ENCODE measurements at places on chromosomes 4 and X.

DNA sequence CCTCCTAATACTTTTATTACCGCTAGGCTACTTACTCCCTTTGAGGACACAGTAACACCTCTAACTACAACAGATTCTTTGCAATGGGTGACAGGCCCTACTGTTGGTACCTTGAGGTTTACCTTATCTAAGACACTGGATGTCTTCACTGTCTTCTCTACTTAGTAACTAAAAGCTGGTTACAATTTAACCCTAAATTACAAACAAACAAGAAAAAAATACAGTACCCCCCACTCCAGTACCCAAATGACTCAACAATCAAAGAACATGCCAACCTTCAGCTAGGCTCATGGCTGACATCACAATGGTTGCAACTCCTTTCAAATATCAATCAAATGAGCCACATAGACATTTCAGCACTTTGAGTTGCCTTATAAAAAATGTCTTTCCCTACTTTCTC lies 198.0 kb downstream of the GUCY2F start:
- no peak for DNase-seq

GRCh38 chr4:76628251-76628650 lies 193.2 kb downstream of the SHROOM3 start:
- DNase-seq = no peak

- DNase-seq = no peak
These were observed 76.1 kb downstream of the FBXO8 start for GRCh38 chr4:174207367-174207766.

DNA sequence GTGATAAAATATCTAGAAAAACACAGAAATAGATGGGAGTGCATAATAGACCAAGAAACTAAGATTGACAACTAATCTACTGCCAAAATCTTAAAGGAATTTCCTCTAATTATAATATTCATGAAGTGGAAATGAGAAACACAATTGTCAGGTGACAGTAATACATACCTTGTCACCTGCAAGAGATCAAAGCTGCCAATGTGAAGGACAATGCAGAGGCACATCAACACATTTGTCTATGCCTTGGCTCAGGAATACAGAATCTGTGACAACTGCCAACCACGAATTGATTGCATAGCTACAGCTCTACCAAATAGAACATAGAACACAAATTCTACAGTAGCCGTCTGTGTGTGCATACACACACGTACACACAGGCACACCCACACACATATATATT lies 295.7 kb downstream of the PPARGC1A start:
- no peak for DNase-seq

- no peak for DNase-seq
These were observed 305.4 kb upstream of the NDST4 start for GRCh38 chr4:115418635-115419396.

DNA sequence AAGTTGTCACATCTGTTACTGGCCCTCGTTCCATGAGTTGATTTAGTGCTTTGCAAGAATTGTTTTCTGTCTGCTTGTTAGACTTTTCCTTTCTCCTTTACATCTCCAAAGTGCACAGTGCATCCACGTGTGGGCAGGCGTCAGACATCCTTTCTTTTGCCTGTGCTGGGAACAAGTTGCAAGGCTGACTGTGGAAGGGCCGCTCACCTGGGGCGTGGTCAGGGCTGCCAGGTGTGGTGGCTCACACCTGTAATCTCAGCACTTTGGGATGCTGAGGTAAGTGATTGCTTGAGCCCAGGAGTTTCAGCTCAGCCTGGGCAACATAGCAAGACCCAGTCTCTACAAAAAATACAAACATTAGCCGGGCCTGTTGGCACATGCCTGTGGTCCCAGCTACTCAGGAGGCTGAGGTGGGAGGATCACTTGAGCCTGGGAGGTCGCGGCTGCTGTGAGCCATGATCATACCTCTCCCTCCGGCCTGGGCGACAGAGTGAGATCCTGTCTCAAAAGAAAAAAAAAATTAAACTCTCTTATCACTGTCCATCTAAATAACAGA lies 46.2 kb downstream of the RGS12 start:
- no peak for DNase-seq

GRCh38 chr4:168273838-168274237 lies 44.7 kb downstream of the DDX60 start:
- DNase-seq = no peak

- DNase-seq = peak; percentile 16
These were observed 11.9 kb upstream of the NDUFC1 start for GRCh38 chr4:139314047-139314800.

GRCh38 chr4:55407119-55407518 lies 11.4 kb downstream of the TMEM165 start:
- no peak for DNase-seq

DNA sequence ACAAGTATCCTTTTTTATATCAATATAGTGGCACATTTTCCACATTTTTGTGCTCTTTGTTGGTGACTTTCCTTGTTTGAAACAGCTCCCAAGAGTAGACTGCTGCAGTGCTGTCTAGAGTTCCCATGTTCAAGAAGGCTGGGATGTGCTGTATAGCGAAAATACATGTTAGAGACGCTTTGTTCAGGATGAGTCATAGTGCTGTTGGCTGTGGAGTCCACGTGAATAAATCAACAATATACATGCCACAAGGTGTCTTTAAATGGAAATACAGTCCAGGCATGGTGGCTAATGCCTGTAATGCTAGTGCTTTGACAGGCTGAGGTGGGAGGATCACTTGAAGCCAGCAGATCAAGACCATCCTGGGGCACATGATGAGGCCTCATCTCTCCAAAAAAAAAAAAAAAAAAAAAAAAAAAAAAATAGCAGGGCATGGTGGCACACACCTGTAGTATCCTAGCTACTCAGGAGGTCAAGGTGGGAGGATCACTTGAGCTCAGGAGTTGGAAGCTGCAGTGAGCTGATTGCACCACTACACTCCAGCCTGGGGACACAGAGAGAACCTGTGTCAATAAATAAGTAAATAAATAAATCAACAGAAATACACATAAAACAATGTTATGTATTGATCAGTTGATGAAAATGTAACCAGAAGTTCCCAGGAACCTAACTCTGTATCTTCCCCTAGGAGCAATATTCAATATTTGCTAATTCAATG lies 256.8 kb upstream of the STS start:
- no peak for DNase-seq

- DNase-seq = no peak
These were observed 477 bp downstream of the KLHL13 start for GRCh38 chrX:118115953-118116712.

DNA sequence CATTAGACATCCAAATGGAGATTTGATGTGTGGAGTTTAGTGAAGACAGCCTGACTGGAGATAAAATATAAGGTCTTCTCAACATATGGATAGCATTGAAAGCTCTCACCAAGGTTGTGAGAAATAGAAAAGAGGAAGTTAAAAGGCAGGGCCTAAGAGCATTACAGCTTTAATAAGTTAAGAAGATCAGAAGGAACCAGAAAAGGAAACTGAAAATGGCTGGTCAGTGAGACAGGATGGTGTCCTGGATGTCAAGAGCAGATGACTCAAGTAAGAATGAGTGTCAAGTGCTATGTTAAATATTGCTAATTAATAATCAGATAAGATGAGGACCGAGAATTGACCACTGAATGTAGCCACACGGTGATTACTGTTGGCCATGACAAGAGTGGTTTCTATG lies 642.9 kb downstream of the STPG2 start:
- DNase-seq = no peak

DNA sequence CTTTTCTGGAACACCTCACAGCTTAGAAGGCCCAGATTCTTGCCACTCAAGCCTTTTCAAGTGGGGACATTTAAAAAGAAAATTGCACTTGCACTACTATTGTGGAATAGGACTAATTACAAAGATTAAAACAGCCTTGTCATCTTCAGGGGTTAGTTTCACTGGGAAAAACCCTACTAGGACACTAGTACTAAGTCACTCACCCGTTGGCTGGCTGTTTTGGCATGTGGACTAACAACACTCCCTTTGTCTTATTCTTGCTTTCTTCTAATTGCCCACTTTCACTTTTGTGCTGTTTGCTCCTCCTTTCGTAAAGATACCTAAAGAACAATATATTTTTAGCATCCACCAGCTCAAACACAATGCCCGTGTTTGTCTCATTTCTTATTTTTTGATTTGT lies 200.9 kb upstream of the MID1 start:
- DNase-seq = no peak

- DNase-seq = no peak
These were observed 59.8 kb upstream of the RPL34 start for GRCh38 chr4:108560616-108561015.

DNA sequence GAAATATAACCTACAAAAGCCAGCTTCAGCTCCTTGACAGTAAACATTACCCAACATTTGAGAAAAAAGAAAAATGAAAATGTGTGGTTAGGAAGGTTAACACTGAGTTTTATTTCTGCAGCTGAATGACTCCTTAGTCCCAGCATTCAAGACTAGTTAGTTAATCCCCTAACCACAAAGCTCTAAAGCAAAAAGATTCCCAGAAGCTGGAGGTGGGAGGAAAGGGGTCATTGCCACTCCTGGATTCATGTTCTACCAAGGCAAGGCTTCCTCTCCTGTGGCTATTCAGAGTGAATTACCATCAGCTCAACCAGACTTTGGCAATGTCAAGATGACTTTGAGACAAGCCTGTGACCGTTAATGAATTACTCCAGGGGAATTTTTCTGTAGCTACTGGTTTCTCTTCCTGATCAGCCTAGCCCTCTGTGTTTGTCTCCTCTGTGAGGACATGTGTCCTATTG lies 63.6 kb downstream of the HADH start:
- DNase-seq = no peak

GRCh38 chr4:119971431-119972084 lies 95.1 kb downstream of the MAD2L1 start:
- no peak for DNase-seq

GRCh38 chr4:61451935-61452334 lies 251.8 kb downstream of the ADGRL3 start:
- DNase-seq = no peak

- no peak for DNase-seq
These were observed 36.7 kb downstream of the FOXR2 start for GRCh38 chrX:55659931-55660330.

DNA sequence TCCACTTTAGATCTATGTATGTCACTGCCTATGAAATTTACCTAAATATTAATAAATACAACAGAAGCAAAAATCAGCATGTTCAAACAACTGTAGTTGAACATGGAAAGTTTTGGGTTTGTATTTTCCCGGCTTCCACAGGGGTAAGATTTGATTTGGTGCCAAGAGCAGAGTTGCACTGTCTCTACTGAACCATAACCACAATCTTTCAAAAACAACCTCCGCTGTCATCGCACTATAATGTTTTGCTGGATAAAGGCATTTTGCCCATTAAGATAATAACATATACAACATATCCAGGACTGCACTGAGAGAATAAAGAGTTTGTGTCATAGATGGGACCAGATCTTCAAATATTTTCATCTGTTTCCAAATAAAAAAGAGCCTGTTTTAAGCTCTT lies 94.9 kb downstream of the TENM3 start:
- DNase-seq = no peak

- no peak for DNase-seq
These were observed 51.5 kb upstream of the FAM241A start for GRCh38 chr4:112093636-112094202.

DNA sequence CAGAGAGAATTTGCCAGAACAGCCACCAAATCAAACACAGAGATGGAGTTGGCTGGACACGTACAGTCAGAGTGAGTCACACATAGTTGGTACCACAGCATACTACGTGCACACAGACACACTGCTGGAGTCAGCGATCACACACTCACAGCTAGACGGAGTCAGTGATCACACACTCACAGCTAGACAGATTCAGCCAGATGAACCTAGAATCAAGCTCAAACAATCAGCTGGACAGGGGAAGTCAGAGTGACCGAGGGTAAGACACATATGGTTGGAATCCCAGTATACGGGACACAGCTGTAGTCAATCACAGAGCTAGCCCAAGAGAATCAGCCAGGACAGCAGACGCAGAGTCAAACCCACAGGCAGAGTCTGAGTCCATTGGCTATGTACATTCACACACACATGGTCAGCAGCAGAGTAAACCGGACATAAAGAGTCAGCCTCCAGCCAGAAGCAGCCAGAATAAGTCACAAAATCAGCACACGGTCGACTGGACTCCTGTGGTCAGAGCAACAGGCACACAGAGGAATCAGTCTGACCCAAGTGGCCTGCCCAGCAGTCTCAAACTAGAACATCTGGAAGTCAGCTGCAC lies 4.6 kb downstream of the SLC38A5 start:
- no peak for DNase-seq

- DNase-seq = no peak
These were observed 187.1 kb upstream of the ARX start for GRCh38 chrX:25202827-25203226.

DNA sequence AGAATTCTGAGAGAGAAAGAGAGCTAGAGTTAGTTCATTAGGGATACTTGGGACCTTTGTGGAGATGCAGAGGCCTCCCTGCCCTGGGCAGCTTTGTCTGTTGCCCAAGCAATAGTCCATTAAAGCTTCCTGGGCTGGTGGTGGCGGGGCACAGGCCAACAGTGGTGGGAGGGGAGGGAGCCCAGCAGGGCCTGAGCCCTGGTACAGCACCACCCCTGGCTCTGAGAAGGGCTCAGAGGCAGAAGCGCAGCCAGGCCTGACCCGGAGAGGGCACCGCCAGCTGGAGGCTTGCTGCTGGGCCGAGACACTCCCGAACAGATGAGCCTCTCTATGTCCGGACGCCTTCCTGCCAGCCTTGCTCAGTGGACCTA lies 65.3 kb downstream of the EFNB1 start:
- no peak for DNase-seq

DNA sequence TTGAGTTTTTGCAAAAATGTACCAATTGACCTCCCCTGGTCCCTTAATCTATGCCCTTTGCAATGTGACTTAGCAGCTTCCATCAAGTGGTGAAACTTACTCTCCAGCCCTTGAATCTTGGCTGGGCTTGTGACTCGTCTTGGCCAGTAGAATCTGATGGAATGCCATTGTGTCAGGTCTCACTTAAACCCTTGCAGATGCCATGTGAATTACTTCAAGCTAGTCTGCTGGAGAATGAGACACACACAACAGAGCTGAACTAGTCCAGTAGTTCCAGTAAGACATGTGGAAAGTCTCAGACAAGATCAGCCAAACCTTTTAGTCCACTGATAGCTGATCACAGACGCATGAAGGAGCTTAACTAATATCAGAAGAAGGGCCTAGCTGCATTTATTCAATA lies 567.8 kb upstream of the CPEB2 start:
- DNase-seq = no peak

- DNase-seq = no peak
These were observed 505.4 kb upstream of the AGA start for GRCh38 chr4:177947607-177948006.

DNA sequence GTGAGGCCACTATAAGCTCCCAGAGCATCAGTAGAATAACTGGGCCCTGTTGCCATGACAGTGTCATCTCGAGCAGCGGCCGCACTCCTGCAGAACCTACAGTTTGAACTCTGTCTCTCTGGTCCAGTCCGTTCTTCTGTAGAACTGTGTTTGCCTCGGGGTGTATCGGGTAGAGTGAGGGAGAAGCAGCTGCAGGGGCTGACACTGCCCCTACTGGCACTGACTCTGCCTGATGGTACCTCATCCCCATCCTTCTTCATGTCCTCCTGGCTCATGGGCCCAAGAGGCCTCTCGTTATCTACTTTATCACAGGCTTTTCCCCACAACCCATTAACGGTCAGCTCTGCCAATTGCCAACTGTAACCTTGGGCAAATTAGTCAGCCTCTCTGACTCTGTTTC lies 96.5 kb downstream of the NPNT start:
- DNase-seq = no peak

- no peak for DNase-seq
These were observed 86.1 kb downstream of the USP46 start for GRCh38 chr4:52572936-52573485.

GRCh38 chrX:47610511-47610910 lies 9.1 kb downstream of the SYN1 start:
- no peak for DNase-seq

Data from central memory CD4-positive, alpha-beta T cell (primary cell).